NCI-H2107 (cell line): ENCODE measurements at places on chromosomes 3 and 15.

DNA sequence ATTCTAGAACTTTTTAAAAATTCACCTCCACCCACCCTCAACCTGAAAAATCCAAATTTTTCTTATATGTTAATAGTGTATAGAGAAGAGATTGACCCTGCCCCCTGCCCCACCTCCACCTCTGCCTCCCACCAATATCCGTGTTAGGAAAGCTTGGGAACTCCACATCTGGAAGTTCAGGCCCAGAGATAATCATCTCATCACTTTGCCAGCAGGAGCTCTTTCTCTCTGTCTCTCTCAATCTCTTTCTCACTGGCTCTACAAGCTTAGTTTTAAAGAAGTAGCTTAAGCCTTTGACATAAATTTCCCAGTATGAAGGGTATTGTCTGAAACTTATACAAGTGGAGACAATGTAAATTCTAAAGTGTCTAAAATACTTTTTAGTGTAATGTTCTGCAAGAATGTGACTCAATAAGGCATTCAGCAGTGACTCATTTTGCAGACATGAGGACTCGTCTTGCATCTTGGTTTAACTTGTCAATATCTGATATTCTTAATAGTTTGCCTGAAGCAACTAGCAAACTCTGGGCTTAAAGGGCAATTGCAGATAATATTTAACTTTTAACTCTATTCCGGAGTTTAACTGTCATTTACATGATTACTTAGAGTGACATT is 299.8 kb upstream of the EPHA3 start:
- DNase-seq, result no peak

DNA sequence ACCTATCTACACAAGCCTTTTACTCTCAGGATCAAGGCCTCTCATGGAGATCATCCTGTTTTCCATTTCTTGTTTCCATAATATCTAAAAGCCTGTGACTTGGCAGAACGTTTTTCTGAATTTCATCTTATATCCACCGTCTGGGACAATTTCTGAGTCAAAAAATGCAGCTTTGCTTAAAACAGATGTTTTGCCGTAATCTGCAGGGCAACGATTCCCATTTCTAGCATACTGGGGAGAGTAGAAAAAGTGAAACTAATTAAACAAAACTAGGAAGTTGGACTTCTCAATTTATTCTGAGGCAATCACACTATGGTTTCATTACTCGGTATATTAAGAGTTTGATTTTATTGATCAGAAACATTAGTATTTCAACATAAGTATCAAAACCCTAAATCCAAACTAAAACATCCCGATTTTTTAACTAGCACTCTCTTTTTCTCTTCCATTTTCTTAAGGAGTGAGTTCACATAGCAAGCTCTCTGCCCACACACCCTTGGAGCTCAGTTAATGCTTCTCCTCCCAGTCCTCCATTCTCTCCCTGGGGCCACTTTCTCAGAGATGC is 33.6 kb downstream of the SPATA12 start:
- no peak for DNase-seq

- DNase-seq, result no peak
Measured at GRCh38 chr3:68996356-68996995, 17.0 kb downstream of the EOGT start.

- DNase-seq, result no peak
Measured at GRCh38 chr15:40870716-40871115, 3.3 kb downstream of the RHOV start.

DNA sequence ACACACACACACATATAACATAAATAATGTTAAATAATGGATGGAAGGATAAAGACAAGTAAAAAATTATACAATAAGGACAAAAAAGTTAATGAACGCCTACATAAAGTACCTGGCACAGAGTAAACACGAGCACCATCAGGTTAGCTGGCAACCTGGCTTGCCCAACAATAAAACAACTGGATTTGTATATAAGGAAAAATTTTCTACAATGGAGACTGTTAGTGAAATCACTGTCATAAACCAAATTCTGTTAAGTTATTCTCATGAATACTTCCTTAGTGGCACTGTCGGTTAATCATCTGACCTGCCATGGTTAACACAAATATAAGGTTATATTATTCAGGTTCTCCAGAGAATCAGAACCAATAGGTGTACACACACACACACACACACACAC is 54.8 kb downstream of the DPH6 start:
- no peak for DNase-seq

DNA sequence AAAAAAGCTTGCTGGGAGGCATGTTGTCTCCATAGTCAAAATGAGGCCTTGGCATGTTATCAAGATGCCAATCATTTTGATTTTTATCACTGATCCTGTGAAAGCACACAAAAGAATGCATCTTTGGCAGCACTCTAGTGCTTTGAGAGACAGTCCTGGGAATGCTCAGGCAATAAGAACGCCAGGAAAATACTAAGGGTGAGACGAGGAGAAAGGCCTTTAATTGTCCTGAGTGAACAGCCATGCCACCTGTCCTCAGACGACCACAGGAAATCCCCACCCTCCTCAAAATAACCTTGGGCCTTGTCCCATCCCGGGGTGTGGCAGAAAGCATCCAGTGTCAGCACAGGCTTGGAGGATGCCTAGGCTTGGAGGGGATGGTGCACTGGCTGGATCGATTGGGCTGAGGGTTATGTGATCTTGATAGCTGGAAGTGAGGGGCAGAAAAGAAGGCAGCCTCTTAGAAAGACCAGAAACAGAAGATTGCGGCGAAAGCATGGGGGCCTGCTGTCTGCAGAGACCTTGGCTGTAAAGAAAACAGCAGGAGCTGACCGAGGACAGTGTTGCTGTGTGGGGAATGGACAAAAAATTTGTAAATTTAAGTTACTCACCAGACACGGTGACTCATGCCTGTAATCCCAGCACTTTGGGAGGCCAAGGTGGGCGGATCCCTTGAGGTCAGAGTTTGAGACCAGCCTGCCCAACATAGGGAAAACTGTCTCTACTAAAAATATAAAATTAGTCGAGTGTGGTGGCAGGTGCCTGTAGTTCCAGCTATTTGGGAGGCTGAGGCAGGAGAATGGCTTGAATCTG is 7.3 kb downstream of the TMEM158 start:
- DNase-seq, result no peak

DNA sequence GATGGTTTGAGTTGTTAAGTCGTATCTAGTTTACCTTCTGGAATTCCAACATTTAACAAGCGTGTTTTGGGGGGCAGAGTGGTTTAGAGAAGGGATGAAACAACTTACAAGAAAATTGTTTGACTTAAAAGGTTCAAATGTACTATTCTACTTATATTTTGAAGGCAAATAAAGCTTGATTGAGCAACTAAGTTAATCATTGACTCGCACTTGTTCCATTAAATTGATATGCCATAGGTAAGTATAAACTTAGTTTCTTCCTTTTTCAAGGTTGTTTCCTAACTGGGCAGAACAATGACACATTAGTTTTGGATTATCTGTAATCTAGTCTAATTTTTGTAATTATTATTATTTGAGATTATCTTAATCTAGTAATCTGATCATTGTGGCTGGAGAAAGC is 48.3 kb upstream of the CPNE4 start:
- DNase-seq, result no peak

DNA sequence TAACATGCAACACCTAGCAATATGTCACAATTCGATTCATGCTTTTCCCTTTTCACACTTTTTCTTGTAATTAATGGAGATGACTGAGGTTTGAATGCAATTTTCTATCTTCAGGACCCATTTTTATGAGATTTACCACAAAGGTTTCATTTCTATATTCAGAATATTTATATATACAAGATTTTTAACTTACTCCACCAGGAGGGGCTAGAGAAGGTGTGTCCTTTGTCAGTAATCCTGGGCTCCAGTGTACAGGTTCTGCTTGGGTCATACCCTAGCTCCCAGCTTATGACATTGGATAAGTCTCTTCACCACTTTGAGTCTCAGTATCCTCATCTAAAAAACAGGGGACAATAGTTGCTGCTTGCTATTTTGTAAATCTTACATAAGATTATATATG is 95.7 kb upstream of the SLC24A5 start:
- no peak for DNase-seq

GRCh38 chr3:195865752-195866151 is 42.6 kb downstream of the TNK2 start:
- no peak for DNase-seq

DNA sequence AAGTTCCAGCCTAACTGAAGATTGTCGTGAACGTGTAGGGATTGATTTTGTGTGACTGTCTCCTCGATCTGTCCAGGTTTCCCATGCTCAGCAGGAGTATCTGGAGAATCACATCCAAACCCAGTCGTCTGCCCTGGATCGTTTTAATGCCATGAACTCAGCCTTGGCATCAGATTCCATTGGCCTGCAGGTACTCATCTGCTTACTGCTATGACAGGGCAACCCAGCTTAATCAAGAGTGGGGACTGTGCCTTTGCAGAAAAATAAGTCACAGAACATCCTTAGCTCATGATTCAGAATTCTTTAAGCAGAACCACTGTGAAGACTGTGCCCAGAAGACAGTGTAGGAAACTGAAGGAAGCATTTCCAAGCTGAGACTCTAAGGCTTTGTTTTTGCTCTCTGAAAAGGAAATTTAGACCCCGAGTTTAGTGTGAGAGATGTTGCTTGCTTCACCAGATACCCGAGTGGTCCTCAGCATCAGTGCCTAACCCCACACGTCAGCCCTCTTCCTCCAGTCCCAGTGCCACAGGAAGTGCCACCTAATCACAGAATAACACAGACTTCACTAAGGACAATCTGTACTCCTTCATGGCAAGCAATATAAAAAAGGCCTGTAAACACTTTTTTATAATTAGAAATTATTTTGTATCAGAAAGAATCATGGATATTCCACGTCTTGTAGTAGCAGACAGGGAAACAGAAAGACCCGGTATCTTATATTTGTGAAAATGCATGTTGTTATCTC is 34.2 kb downstream of the MYZAP start:
- no peak for DNase-seq

GRCh38 chr3:50127251-50127691 is 27.9 kb upstream of the SEMA3F start:
- DNase-seq, result no peak

GRCh38 chr15:62071711-62072308 is 5.0 kb downstream of the C2CD4A start:
- DNase-seq, result no peak

- no peak for DNase-seq
Measured at GRCh38 chr3:185916042-185916833, 21.6 kb downstream of the TRA2B start.

DNA sequence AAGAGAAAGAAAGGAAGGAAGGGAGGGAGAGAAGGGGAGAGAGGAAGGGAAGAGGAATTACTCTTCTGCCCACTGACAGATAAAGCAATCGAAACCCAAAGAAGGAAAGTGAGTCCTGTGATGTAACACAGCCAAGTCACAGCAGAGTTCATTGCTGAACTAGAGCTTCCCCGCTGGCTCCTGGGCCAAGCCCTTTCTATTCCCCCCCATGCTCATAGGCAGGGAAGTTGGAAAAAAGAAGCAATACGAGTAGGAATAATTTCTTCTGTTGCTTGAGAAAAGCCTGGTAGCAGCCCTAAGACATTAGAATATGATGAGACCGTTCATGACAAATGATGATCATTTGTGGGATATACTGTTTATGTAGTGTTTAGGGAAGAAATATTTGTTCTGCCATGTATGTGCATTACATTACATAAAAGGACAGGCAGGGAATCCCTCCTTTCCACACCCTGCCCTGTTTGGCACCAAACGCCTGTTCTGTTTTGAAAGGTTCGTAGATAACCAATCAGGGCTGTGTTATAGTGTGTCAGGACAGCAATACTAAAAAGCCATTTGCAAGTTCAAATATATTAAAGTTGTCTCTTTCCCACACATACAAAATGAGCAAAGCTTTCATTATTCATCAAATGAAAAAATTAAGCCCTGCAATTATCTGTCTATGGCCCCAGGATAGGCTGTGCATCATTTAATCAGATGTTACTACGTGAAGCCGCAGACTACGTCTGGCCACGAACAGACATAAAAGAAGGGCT is 111.0 kb upstream of the TRPM1 start:
- DNase-seq, result no peak

DNA sequence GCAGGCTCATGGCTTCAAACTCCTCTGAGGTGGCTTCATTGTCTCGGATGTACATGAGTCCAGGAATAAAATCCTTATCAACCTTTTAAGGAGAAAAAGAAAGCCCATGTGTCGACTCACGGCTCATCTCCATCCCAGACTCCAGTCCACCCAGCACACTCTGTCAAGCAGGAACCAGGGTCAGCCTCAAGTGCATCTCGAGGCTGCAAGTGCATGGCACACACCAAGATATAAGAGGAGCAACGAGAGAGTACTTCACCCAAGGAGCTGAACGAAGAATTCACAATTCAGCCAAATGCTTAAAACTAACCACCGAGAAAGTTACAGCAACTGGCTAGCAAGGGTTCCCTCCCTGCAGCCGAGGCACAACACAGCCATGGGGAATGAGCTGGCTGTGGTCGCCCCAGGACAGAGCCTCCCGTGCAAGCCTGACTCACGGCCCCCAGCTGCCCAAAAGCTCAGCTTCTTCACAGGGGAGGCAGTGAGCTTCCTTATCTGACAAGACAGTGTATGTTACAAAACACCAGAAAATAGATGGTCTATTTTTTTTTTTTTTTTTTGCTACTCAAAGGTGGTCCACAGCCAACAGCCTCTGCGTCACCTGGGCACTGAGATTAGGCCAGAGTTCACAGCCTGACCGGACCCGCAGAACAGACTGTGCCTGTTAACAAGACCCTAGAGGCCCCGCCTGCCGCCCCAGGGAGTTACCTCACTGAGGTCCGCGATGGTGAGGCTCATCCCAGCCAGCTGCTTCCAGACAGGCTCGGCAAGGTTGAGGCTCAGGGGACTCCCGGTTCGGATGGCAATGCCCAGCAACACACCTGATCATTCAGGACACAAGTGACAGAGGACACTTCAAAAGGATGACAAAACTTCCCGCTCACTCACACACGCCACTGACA is 15.9 kb upstream of the OCA2 start:
- DNase-seq, result no peak

DNA sequence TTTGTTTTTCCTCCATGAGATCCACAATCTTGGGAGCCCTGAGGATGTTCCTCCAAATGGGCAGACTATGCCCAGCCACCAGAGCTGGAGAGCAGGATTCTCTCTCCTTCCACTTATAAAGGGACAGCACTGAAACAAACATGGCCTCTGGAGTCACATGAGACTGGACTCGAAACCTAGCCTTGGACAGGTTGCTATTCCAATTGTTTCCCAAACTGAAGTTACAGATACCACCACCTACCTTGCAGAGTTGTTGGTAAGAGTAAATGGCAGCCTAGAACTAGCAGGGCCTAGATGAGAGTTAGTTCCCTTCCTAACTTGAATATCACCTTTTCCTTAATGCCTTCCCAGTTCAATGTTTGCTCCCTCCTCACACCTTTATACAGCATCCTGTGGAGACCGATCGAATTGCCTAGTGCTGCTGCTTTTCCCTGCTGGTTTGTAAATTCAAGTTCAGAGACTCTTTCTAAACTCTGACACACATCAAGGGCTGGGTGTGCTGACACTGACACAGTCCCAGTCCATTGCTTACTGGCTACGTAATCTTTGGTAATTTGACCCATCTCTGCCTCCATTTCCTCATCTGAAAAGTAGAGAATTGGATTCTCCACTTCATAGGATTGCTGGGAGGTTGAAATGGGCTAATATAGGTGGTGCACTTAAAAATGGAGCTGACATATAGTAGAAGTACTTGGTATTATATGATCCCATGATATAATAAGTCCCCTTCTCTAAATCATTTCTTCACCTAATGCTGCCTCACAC is 2.6 kb downstream of the IMP3 start:
- no peak for DNase-seq

- no peak for DNase-seq
Measured at GRCh38 chr15:33639051-33639450, 328.3 kb downstream of the RYR3 start.

- DNase-seq, result no peak
Measured at GRCh38 chr15:70088455-70088854, 9.3 kb downstream of the TLE3 start.
